ENCODE measurements at places on chromosomes 16 and 17.
A peak's percentile ranks its signal among the peaks of the same experiment; 100 is the strongest.

GRCh38 chr17:28738680-28739384, 5.0 kb upstream of the TRAF4 start:
- DNase-seq: no peak

- DNase-seq: no peak
Measured at GRCh38 chr17:10249271-10250010, 51.0 kb upstream of the GAS7 start.

DNA sequence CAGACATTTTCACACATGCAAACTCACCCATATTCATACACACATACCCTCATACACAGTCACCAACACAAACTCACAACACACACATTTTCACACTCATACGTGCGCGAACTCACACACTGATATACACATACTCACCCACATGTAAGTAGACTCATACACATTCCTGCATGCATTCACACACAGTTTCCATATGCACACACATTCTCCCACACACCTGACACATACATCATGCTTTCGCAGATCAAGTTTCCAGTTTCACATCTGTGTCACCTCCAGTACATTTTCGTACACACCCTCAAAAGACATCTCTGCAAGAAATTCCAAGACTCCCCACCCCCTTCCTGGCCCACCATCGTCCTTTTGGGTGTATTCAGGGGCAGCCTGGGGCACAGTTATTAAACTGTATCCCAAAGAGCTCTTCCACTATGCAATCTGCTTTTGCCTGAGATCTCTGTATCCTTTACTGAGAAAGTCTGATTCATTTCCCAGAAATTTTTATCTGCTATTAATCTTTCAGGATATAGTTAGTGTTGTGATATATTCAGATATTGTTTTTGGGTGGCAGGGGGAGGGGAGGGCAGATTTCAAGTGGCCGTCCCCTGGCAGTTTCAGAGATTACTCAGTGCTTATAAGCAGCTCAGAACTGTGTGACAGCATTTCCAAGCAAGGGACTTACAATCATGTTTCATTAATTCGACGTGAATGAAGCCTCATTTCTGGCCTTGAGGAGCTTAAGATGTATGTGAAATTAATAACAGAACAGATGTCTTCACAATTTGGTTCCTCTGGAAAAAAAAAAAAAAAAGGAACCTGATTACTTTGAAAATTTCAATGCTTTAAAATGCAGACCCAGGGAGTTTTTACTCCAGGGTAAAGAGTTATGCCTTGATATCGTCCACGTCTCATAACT, 35.3 kb upstream of the MMP2 start:
- DNase-seq: no peak

- DNase-seq: no peak
Measured at GRCh38 chr17:27366437-27366836, 72.5 kb downstream of the WSB1 start.

DNA sequence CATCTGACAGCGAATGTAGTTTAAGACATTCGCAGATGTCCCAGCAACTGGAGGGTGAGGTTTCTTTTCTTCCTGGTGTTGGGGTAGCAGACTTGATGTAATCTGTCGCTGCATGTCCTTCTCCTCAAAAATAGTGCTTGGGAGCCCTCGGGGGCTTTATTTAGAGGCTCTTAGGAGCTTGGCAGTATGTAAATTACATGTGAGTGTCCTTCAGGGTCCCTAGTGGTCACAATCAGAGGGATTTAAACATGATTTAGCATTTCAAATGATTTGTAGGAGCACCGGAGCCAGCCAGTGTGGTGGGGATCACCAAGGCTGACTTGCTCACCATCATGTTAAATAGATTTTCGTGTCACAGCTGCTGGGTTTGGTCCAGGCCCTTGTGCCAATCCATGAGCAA, 8.8 kb upstream of the SALL1 start:
- no peak for DNase-seq

GRCh38 chr17:61017317-61018006, 339.8 kb downstream of the BCAS3 start:
- DNase-seq: no peak

DNA sequence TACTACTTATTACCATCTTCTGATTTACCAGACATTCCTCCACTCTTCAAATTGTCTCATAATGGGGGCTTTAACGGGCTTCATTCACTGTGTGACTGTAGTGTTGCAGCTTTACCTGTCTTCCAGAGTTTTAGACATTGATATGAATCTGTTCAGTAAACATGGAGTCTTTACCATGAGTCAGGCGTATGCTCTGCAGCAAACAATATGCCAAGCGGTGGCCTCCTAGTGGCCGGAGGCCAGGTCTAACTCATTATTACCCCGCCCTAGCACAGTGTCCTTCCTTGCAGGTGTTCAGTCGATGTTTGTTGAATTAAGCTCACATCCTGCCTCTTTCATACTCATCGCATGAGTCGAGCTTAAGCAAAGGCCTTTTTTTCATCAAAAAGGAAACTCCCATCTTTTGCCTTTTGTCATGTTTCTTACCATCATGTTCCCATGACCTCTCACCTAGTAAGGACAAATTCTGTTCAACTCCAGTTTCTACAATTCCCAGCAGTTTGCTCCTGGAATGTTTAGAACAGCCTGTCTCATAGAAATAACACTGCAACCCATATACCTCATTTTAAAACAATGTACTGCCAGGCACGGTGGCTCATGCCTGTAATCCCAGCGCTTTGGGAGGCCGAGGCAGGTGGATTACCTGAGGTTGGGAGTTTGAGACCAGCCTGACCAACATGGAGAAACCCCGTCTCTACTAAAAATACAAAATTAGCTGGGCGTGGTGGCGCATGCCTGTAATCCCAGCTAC, 39.4 kb downstream of the TUBD1 start:
- DNase-seq: peak; percentile 78

- DNase-seq: no peak
Measured at GRCh38 chr17:1344521-1344920, 55.5 kb downstream of the YWHAE start.

- DNase-seq: no peak
Measured at GRCh38 chr16:351804-352520, 561 bp downstream of the AXIN1 start.

- no peak for DNase-seq
Measured at GRCh38 chr17:76252040-76252954, 12.0 kb upstream of the RNF157 start.

DNA sequence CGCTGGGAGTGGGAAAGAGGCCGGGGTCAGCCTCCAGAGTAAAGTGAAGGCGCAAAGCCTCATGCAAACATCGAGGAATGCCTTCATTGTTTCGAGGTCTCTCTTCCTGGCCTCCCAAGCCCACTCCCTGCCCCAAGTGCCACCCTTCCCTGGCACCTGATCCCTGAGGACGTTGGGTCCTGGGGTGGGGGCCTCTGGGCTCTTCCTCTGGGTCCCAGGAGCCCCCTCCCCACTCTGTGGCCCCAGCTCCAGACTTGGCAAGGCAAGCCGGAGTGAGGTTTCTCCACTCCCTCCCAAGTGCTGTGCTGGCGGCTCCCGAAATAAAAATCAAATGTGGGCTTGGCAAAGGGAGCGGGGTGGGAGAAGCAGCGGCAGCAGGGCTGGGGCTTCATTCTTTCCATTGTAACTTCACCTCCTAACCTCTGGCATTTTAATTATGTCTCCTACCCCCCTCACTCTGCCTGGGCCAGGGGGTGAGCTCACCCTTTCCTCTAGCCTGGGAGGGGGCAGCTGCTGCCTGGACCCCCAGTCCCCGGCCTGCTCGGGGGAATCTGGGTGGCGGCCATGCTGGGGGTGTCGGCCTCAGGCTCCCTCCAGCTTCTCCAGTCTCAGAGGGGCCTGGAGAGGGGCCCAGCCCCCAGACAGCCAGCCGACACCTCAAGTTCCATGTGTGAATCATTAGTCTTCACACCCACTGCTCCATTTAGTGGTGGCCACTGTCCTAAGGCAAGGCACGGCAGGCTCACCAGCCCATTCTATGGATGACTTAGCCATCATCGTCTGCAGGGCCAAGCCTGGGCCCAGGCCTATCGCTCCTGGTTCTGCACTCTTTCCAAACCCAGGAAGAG, 14.6 kb upstream of the TMEM92 start:
- peak; percentile 72 for DNase-seq

GRCh38 chr17:28333083-28333746, 2.1 kb downstream of the IFT20 start:
- DNase-seq: no peak

DNA sequence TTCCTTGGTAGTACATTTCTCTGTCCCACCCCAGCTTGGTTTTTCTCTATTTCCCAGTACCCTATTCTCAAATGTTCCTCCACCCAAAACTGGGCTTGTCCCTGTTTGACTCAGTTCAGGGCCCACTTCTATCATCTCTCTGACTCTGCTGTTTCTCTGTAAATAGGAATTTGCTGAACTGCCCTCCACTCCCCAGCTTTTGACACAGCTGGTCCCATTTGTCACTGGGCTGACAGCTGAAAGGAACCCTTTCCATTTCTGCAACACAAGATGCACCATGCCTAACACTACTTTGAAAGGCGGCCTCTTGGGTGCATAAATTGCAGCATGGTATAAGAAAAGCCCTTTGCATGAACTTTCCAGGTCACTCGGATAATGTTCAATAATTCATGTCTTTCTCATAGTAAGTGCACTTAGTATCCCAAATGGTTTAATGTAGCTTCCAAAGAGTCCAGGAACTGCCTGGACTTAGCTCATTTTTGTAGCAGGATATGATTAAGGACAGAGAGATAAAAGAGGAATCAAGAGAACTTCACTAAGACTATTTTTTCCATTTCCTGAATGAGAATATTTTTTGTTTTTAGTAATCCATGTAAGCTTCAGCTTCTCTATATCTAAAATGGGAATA, 256.7 kb downstream of the CDH11 start:
- peak; percentile 53 for DNase-seq

- DNase-seq: peak; percentile 53
Measured at GRCh38 chr17:75808905-75809621, 24.5 kb downstream of the UNK start.

DNA sequence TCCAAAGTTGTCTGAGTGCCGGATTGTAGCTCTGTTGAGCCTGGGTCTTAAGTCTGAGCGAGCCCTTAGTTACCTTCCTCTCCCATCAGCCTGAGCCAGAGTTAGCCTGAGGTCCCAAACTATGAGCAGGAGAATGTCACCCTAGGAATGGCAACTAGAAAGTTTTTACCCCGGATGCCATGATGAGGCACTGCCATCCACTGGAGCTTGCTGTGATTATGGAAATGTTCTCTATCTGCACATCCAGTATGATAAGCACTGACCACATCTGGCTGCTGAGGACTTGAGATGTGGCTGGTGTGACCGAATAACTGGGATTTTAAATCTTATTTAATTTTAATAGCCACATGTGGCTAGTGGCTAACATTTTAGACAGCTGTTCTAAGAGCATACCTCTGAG, 550.0 kb downstream of the CDH13 start:
- no peak for DNase-seq

- DNase-seq: no peak
Measured at GRCh38 chr17:49914096-49914490, 54.9 kb upstream of the DLX4 start.

DNA sequence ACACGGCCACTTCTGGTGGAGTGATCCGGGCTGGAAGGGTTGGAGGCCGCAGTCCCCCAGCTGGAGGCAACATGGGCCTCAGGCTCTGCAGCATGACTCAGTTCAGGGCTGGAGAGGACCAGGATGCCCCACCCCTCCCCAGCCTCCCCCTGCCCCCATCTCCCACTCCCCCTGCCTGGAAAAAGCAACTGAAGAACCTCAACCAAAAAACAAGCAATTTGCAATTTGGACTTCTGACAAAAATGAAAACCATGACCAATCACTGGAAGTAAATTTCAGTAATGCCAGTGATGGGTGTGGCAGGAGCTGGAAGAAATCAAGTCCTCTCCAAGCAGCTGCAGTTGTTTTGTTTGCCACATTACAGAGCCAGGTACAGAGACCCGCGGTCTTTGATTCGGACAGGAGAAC, 6.6 kb upstream of the MIF4GD start:
- peak; percentile 59 for DNase-seq

DNA sequence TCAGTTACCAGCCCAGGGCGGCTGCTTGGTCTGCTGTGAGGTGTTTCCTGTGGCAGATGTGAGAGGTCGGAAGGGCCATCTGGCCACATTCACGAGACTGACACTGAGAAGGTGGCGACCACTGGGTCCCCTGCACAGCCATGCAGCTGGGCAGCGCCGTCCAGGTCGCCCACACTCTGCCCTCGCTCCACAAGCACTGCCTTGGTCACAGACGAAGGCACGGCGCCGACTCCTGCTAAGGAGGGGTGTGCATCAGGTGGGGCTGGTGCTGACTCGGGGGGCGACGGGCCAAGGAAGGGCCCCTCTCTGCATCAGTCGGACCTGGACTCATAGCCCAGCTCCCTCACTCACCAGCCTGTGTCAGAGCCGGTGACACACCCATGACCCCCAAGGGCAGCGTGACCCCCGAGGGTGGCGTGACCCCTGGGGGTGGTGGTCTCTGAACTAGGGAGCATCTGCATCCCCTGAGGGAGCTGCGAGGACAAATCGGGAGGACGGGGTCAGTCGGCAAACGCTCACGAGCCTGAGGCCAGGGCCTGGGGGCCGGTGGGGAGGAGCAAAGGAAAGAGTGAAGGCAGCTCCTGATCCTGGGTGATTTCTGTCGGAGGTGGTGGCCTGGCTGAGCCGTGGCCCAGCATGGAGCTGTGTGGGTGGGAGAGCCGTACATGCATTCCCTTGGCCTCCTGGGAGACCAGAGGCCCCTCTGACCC, 30.4 kb downstream of the NME3 start:
- no peak for DNase-seq

GRCh38 chr17:35161281-35161761, 13.7 kb downstream of the UNC45B start:
- no peak for DNase-seq

DNA sequence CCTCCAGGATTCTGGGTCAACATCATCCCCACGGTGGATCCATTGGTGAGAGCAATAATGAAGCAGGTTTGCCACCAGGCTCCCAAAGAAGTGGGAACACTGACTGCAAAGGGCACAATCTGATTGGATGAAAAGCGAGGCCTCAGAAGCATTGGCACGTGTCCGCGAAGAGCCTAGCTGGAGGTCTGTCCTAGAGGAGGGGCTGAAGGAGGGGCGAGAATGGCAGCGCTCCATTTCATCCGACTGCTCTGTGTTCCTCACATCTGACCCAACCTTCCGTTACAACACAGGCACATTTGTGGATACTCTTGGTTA, 79.9 kb downstream of the MRC2 start:
- no peak for DNase-seq

GRCh38 chr17:14919094-14919493, 346.0 kb downstream of the PMP22 start:
- DNase-seq: no peak

DNA sequence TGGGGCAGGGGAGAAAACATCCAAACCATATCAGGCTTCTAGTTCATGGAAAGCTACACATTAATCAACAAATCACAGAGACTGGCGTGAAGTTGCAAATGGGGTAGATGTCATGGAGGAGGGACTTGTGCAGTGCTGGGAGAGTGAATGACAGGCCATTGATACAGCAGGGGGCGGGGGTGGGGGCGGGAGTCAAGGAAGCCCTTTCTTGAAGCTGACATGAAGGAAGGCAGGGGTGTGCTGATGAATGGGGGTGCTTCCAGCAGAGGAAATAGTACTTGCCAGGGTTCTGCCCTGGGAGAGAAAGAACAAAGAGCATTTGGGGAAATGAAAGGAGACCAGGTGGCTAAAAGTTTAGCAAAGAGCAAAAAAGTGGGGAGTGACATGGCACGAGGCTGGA, 269.9 kb downstream of the SHISA9 start:
- no peak for DNase-seq
